ENCODE measurements at places on chromosomes 2 and 18. TPM values are rescaled to one million over a fixed set of nuclear protein-coding genes. Genes with fewer than 3 reads are reported as not detected.
A peak's percentile ranks its signal among the peaks of the same experiment; 100 is the strongest.

The AFG3L2 gene
- total RNA-seq = 36.7 TPM

GRCh38 chr2:25323042-25323514 is 18.6 kb downstream of the DNMT3A start:
- no peak for DNase-seq

The EMILIN1 gene
- total RNA-seq = 2.4 TPM

DNA sequence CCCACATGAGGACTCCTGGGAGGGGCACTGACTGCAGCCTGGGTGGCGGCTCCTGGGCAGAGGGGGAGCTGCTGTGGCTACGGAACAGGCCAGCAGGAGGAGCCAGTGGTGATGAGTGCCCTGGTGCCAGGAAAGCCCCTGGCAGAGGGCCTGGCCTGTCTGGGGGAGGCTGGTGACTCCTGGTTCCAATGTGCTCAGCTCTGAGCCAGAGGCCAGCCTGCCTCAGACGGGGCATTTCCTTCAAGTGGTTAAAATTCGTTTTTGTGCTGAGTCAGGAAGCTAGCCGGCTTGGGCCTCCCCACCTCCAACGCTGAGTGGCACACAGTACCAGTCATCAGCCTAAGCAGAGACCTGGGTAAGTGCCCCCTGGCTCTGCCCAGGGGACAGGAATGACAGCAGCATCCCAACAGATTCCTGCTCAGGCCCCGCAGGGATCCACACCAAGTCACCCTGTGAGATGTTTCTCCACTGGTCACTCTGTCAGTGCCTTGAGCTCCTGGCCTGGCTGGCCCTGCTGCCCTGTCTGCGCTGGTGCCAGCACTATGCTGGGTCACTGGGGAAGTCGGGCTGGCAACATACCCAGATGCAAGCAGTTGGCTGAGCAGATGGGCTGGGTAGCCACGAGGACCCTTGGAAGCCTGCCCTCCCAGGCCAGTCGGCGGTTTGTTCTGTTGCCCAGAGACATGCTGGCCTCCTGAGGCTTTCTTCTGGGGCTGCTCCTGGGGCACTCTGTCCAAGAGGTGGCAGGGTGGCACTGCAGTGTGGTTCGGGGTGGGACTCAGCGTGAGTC is 7.1 kb upstream of the KLF11 start:
- DNase-seq = peak; percentile 89

DNA sequence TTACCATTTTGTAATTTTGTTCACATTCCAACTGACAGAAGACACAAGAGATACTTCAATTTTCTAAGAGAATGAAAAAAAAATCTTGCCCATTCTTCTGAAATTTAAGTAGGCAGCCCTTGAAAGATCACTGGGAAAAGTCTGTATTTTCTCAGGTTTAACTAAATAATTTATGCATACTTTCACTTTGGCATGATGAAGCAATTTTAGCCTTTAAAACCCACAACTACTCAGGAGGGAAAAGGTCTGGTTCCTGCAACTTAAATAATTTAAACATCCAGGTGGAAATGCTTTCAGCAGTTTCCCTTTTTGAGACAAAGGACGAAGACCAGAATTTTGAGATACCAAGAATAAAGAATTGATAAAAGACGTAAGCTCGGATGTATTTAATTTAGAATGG is 61.4 kb downstream of the ZEB2 start:
- no peak for DNase-seq

Measured in cerebellum (tissue), 4 donors.